NCI-H1417 (cell line): ENCODE measurements at places on chromosomes 13 and 19.

DNA sequence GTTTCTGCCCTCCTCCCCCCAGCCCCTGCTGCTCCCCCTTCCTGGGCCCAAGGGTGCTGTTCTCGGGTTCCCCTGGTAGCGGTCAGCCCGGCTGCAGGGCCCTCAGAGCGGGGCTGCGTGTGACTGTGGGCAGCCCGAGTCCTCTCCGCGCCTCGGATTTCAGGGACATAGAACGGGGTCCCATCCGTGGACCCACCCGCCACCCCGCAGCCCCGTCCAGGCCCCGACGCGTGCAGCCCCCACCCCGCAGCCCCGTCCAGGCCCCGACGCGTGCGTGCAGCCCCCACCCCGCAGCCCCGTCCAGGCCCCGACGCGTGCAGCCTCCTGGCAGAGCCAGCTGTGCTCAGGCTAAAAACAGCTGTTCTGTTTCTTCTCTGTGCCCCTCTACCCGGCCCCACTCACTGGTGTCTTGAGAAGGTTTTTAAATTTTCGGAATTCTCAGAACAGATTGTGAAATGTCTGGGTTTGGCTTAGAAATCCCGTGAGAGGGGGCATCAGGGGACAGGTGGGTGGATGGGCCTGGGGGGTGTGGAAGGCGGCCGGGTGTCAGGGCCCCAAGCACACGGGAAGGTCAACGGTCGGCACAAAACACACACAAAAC lies 5.5 kb upstream of the PRTN3 start:
- no peak for DNase-seq

GRCh38 chr13:43191546-43191945 lies 168.2 kb downstream of the DNAJC15 start:
- no peak for DNase-seq

GRCh38 chr19:13505761-13506470 lies 363 bp downstream of the CACNA1A start:
- no peak for DNase-seq

GRCh38 chr19:21358768-21359451 lies at the start of gene ZNF738:
TSS of gene ZNF738 (plus strand) at chr19:21359000. CDS start at chr19:21359141, 141 bp downstream.
- DNase-seq: peak; percentile 90

DNA sequence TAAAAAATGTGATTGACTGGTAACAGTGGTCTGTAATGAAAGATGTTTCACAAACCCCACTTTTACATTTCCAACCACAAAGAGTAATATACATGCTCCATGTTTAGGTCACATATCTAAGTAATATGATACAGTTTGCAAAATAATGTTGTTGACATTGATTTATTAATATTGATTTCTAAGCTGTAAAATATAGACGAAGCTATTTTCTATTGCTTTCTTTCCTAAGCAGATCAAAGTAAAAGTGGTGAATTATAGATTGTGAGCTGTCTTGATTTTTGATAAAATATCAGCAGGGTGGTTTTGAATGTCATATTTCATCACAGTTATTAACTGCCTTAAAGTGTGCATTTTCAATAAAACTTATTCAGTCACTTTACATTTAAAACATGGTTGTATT lies 2292.8 kb downstream of the PCDH9 start:
- no peak for DNase-seq

DNA sequence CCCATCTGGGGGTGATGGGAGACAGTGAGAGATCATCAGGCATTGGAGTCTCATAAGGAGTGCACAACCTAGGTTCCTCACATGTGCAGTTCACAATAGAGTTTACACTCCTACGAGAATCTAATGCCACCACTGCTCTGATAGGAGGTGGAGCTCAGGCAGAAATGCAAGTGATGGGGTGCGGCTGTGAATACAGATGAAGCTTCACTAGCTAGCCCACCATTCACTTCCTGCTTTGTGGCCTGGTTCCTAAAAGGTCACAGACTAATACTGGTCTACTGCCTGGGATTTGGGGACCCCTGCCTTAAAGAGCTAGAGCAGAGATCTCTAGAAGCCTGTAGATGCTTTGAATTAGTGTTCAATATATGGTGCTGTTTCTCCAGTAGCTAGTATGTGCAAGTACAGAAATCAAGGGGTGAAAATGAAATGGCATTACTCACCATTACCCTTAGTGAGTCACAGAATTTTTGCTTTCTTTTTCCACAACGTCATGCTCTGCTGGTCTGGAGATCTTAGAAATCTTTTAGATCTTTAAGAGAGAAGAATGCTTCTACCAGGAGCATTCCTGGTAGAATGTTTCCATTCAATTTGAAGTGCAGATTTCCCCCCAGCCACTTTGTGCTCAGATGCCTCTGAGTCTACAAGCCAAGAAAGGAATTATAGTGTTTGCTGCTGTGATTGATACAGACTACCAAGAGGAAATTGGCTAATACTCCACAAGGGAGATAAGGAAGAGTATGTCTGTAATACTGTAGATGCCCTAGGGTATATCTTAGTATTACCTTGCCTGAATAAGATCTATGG lies 2301.2 kb downstream of the PCDH9 start:
- DNase-seq: no peak

GRCh38 chr13:25775275-25775674 lies 276.5 kb downstream of the SHISA2 start:
- DNase-seq: no peak

DNA sequence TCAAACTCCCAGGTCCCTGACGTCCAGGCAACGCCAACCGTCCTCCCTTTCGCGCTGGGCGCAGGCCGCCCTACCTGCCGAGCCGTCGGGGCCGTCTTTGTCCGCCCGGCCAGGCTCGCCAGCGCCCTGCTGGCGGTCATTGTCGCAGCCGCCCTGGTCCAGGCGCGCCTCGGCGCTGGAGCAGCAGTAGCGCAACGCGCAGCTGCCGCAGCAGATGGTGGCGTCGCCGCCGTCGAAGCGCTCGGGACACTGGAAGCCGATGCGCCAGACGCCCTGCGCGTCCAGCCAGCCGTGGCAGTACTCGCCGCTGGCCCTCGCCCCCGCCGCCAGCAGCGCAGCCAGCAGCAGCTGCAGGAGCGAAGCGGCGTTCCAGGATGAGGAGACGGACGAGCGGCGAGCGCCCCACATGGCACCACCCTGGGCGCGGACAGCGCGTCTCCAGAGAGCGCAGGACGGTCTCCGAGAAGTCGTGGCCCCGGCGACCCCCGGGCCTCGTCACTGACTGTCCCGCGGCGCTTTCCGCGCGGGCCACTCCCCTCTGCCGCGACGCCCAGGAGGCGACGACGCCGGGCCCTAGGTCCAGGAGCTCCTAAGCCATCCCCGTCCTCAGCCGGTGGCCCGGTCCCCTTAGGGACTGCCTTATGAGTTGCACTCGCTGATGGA lies 1.1 kb downstream of the SHISA2 start:
- DNase-seq: peak; percentile 70

DNA sequence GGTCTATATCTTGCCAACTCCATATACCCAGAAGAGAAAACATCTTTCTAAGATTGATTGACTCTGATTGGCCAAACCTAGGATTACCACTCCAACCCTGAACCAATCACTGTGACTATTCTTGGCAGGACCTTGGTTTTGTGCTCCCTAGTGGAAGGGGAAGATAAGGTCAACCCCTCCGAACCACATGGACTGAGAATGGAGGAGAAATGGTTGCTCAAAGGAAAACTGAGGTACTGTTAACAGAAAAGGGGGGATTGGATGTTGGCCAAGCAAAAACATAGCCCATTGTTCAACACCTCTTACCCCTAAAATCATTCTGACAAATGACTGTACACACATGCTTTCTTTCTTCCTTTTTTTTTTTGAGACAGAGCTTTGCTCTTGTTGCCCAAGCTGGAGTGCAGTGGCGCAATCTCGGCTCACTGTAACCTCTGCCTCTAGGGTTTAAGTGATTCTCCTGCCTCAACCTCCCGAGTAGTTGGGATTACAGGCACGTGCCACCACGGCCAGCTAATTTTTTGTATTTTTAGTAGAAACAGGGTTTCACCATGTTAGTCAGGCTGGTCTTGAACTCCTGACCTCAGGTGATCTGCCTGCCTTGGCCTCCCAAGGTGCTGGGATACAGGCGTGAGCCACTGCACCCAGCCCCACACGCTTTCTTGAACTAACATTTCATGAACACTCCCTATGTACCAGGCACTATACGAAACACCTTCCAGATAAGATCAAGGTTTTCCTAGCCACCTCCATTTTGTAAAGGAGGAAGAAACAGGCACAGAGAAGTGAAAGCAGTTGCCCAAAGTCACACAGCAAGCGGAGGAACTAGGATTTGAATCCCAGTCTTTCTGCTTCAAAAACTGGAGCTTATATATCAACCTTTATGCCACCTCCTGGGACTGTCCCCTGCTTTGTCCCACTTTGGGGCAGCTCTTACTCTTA lies 6.5 kb downstream of the MEIOSIN start:
- no peak for DNase-seq

- no peak for DNase-seq
Observed at GRCh38 chr13:48160606-48161278, 65.8 kb upstream of the MED4 start.

GRCh38 chr13:113775451-113776145 lies 16.6 kb downstream of the TMEM255B start:
- DNase-seq: no peak

- no peak for DNase-seq
Observed at GRCh38 chr19:41802770-41803169, 6.4 kb downstream of the CEACAM3 start.

- no peak for DNase-seq
Observed at GRCh38 chr13:102276404-102276803, 125.4 kb downstream of the FGF14 start.

DNA sequence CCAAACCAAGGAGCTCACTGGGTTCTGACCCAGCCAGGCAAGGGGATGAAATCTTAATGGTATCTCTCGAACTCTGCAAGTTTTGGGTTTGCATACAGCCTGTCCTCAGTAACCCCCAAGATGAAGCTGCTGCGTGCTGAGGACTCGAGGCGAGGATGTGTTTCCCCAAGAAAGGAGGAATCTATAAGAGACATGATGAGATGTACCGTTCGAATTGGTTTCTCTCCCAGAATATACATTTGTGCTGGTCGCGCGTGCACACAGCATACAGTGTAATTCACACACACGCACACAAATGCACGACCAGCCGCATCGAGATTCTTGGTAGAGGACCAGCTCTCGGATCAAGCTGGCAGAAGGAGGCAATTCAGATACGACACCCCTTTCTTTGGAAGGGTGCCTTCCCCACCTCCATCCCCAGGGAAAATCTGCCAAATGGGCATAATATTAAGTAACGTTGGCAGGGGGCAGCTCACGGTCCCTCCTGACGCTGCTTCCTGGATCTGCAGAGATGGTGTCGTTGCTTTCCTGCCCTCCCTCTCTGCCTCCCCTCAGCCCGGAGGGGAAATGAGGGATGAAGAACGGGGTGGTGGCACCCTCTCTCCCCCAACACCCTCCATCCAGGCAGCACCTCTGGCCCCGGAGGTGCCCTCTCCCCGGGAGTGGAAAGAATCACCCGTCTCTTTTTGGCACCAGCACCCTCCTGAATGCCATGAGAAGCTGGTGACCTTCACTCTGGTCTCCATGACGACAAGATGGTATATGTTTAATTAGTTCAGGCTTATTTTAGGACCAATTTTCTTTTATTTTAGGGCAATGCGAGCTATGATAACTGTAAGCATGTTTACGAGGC lies 310.2 kb downstream of the ZNF536 start:
- no peak for DNase-seq

DNA sequence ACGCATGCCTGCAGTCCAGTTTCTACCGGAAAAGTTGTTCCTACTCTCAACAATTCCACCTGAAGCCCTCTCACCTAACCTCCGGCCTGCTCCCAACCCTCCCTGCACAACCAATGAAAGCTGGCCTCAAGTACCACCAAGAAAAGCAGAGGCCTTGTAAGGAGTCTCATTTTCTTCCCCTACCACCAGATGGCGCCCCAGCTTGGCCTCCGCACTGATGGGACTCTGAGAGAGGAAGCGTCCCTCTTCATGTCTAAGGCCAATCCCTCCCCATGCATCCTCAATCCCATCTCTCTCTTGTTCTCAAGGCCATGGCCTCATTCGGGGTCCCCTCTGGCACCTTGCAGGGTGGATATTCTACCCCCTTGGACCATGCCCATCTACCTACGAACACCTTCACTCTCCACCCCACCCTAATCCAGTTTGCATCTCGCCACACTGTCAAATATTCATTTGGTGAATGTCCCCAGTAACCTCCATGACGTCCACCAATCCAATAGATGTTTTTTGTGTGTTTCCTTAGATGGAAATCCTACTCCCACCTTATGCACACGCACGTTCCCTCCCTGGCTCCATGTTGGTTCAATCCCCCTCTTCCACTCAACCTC lies 412.8 kb downstream of the ZNF536 start:
- DNase-seq: peak; percentile 9

GRCh38 chr13:31349156-31349555 lies 149.4 kb downstream of the B3GLCT start:
- no peak for DNase-seq

DNA sequence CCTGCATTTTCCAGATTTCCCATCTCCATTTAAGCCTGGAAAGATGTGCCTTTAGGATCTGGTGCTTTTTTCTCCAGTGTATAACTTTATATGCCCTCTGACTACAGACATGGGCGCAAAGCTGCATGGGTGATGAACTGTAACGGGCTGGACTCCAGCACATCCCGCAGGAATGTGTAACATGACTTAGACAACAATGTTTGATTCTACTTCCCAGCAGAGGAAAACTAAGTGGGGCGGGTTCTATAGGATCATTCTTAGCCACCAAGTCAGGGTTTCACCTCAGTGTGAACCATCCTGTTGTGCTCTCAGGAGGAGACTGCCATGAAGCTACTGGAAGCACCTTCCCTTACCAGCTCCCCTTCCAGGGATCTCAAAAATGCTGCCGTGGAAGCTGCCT lies 93.2 kb upstream of the SERP2 start:
- DNase-seq: no peak

GRCh38 chr19:49781394-49781793 lies 14.6 kb downstream of the AP2A1 start:
- no peak for DNase-seq

DNA sequence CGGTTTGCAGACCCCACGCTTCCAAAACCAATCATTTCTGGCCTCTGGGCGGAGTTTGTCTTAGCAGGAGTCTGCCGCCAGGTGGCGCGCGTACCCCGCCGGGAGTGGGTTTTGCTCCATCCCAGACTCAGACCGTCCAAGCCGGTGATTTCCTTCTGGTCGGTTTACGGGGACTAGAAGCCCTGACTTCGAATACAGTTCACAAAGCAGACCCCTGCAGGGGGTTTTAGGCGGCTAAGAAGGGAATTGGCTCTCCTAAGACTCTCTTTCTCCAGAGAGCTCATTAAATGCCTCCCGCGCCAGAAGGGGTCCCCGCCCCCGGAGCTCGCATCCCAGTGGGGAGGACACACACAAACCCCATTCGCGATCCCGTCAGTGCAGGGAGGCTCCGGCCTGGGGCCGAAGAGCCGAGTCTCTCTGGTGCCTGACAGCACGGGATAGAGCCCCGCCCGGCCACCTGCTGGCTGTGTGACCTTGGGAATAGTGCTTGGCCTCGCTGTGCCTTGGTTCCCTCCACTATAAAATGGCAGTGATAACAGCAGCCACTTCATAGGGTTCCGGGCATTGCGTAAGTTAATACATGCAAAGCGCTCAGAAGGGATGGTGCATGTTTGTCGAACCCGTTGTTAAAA lies 8.6 kb upstream of the NUP62 start:
- DNase-seq: peak; percentile 80

- no peak for DNase-seq
Observed at GRCh38 chr19:51386882-51387520, 773 bp downstream of the LIM2 start.
